ENCODE measurements at places on chromosomes 12 and 14.

- no peak for DNase-seq
These were observed 36.4 kb upstream of the NR1H4 start for GRCh38 chr12:100437038-100437841.

DNA sequence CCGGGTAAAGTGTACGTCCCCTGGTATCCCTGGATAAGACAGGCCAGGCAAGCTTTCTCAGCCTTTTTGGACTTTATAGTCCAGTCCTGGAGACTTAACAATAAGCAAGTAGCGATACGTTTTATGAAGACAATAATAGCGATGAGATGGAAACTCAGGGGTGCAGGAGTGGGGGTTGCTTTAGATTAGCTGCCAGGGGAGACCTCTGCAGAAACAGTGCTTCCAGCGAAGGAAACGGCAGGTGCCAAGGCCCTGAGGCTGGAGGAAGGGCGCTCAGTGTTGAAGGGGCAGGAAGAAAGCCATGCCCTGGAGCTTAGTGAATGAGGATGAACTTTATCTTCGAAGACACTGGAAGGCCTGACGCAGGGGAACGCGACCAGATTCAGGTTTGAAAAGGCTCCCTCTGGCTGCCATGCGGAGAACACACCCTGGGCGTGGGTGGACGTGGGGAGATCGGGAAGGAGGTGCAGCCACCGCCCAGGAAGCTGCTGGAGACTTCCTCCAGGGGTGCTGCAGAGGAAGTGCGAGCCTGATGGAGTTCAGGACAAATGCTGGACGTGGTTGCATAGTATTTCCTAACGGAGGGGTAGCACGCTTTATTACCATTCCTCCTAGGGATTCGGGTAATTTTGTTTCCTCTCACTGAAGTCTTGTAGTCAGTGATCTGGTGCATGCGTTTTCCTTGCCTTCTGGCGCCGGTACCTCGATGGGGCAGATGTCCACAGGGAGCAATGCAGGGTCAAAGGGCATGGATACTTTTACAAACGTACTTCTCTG lies 26.1 kb upstream of the UBC start:
- DNase-seq: no peak

GRCh38 chr12:29066011-29066588 lies 83.0 kb upstream of the FAR2 start:
- DNase-seq: peak; percentile 74

DNA sequence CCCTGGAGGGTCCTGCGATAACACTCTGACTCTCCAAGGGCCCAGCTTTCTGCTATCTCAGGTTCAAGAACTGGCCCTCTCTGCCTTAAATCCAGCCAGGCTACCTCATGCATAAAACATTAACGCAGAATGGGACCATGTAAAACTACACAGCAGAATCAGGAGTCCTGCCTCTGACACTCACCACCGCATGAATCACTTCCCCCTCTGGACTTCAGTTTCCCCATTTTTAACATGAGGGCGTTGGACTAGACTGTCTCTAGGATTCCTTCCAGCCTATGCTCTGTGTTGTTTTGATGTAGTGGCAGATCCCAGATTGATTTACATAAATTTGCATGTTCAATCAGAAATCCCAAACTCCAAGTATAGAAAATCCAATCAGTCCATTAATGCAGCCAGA lies 3.3 kb downstream of the NCKAP5L start:
- DNase-seq: no peak

- no peak for DNase-seq
These were observed 29.7 kb downstream of the P2RX7 start for GRCh38 chr12:121162384-121162783.

DNA sequence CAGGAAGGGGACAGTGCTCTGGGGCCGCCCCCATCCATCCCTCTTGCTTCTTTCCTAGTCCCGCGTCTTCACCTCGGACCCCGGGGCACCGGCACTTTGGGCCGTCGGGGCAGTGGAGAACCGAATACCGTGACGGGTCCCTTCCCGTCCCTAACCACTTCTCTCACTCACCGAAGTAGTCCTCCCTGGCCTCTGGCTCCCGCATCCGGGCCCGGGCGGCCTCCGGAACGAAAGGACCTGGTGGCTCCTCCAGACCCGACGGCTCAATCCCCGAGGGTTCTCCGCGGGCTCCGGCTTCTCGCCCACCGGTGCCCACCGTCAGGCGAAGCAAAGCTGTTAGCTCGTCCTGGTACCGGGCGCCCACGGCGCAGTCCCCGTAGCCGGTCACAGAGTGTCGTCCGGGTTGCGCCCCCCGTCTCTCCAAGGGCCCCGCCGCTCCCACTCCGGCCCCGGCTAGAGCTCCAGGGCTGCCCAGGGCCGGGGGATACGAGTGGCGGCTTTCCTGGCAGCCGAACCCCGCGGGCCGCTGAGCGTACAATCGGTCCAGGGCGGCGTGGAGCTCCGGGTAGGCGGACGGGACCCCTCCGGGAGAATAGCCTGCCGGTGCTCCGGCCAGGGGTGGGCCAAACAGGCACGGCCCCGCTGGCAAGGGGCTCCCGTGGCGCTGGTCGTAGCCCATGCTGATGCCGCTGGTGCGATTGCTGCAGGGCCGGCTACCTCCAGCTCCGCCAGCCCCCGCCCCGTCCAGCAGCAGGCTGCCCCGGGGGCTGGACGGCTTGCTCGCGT lies 1.1 kb downstream of the AJUBA start:
- DNase-seq: no peak

GRCh38 chr12:42192686-42193085 lies 45.4 kb downstream of the YAF2 start:
- no peak for DNase-seq

DNA sequence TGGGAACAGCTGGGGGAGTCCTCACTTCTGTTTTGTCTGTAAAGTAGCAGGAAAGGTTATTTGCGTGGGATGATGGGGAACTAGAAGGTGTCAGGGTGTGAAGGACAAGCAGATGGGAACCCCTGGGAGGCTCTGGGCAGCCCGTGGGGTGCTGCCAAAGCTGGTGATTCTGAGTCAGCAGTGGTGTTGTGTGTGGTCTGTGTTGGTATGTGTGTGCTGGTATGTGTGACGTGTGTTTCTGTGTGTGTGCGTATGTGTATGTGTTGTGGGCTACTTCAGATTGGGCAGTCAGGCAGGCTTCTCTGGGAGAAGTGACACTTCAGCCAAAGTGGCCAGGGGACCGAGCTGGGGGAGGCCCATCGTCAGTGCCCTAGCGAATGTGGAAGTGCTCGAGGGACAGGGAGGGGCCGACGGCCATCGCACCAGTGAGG lies 15.3 kb upstream of the BDKRB2 start:
- no peak for DNase-seq

- no peak for DNase-seq
These were observed 13.5 kb upstream of the NRDE2 start for GRCh38 chr14:90345239-90345557.

DNA sequence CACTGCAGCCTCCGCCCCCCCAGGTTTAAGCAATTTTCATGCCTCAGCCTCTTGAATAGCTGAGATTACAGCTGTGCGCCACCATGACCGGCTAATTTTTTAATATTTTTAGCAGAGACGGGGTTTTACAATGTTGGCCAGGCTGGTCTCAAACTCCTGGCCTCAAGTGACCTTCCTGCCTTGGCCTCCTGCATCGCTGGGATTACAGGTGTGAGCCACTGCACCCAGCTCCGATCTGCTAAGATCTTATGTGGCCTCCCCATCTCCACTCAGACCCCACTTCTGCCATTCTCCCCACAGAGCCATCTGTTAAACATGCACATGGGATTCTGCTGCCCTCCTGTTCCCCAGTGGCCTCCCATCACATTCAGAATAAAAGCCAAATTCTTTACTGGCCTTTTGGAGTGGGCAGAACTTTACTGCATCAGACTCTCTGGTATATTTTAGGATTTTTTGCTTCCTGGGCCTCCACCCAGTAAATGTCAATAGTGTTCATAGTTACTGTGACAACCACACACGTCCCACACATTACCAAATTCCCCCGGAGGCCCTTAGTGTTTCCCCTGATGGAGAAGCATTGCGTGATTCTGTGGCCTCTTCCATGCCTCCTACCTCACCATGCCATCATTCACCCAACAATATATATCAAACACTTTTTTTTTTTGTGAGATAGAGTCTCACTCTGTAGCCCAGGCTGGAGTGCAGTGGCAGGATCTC lies 96.3 kb downstream of the PTPN11 start:
- no peak for DNase-seq

- no peak for DNase-seq
These were observed 6.2 kb downstream of the CALM1 start for GRCh38 chr14:90403065-90403464.

DNA sequence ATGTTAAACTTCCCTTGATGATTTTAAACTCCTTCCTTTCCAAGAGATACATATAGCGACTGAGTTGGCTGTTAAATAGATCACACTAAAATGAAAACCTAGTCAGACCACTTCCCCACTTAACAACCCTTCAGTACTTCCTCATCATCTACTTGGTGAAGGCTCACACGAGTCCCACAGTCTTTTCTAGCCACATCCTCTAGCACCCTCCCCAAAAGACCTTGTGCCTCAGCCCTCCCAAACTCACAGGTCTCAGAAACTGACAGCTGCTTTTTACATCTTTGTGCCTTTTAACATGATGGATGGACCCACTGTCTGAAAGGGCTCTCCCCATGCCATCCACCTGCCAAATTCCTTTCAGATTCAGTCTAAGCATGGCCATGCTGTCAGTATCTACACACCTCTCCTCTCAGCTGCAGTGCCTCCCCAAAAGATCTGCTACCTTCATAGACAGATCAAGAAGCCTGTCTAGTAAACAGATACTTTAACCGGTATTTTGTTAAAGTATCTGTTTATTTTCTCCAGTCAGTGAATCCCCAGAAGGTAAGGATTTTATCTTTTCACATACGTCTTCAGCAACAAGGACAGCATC lies 65.1 kb upstream of the GPHB5 start:
- DNase-seq: no peak

- DNase-seq: no peak
These were observed 7.0 kb downstream of the RNASE10 start for GRCh38 chr14:20512177-20512905.

DNA sequence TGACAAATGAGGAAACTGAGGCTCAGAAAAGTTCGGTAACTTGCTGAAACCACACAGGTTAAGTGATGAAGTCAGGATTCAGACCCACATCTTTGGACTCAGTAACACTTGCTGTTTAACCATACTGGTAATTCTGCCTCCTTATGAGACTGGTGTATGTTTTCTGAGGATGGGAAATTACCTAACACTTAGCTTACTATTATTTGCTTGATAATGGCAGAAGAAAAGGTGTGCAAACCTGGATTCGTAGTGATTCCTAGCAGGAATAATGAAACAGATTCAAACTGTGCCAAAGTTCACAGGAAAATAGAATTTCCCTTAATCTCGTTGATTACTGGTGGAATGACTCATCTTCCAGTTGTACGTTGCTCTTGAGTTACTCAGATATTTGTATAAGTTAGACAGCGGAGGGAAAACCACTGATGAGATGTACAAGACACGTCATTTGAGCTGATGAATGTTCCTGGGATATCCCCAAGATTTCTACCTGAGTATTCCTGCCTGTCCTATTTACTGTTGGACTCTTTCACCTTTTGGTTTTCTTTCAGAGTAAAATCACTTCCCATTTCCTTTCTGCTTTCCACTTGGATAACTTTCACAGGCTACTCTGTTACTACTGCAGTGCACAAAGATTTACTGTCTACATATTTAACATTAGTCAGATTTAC lies 37.5 kb downstream of the PRORP start:
- DNase-seq: no peak

GRCh38 chr14:77314539-77315457 lies 5.9 kb downstream of the POMT2 start:
- DNase-seq: no peak

- DNase-seq: no peak
These were observed 148.0 kb upstream of the FOXN3 start for GRCh38 chr14:89564989-89565388.

GRCh38 chr14:94593749-94594431 lies 12.7 kb downstream of the SERPINA5 start:
- no peak for DNase-seq

GRCh38 chr12:113221997-113222729 lies 899 bp downstream of the TPCN1 start:
- no peak for DNase-seq

GRCh38 chr14:55398679-55399078 lies 13.0 kb downstream of the ATG14 start:
- no peak for DNase-seq

DNA sequence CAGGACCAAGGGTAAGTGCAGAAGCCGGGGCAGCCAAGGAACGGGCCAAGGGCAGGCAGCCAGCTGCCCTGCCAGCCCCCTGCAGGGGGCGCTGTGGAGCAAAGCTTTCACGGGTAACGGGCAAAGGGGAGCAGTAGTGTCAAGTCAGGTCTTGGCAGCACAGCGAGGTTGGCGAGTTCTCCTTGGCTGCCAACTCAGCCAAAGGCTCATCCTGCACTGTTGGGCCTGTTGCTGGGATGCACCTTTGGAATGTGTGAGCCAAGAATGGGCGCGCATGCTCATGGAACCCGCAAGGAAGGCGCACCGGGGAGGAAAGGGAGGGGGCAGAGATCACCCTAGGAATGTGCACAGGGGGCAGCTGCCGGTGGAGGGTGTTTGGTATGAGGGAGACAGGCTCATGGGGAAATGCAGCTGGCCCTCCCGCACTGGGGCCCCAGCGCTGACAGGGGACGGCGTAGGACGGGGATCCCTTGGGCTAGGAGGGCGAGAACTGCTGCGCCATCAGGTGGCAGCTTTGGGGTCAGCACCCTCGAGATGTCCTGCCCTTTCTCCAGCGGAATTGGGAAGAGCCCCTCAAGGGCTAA lies 138.0 kb downstream of the ASCL4 start:
- no peak for DNase-seq

- no peak for DNase-seq
These were observed 340.0 kb upstream of the SFSWAP start for GRCh38 chr12:131370791-131371347.

DNA sequence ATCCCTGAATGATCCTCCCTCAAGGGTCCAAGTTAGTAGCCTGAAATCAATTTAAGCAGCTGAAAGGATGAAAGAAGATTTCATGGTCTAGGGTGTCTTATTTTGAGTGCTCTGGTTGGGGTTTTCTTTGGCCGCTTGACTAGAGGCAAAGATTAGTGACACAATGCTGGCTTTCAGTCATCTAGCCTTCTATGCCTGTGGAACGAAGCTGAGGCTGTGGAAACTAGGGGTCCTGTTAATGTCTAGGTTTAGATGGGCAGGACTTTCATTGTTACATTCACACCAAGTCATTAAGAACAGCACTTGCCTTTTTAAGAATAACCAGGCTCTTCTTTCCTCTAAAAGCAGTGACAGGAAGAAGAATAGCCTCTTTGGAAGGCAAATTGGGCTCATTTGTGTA lies 253.8 kb upstream of the E2F7 start:
- DNase-seq: no peak

- peak; percentile 53 for DNase-seq
These were observed 151.1 kb downstream of the PPM1H start for GRCh38 chr12:62783881-62784280.

- no peak for DNase-seq
These were observed 57.8 kb upstream of the ARHGAP5 start for GRCh38 chr14:32019276-32019675.

GRCh38 chr14:94180655-94181271 lies 6.6 kb downstream of the PPP4R4 start:
- DNase-seq: no peak

DNA sequence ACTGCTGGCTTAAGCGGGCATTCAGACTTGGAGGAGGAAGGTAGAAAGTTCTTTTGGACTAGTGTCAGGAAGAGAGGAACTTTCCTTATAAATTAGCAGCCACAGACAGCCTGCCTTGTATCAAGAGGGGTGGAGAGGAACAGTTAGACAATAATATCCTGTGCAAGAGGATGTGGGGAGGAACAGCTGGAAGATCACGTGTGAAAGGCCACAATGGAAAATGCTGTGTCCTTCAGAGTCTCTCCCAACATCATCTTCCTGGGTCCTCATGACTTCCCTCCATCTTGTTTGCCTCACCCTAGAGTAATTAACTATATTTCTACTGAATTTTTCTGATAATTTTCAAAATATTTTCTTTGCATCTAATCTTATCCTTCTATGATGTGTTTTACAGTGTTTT lies 117.4 kb downstream of the MGAT4C start:
- no peak for DNase-seq
